ENCODE measurements at places on chromosomes 11 and 22. TPM values are rescaled to one million over a fixed set of nuclear protein-coding genes. Genes with fewer than 3 reads are reported as not detected.

Gene CTSW
- total RNA-seq, result not detected

Gene NKAPD1
- 39.0 TPM for total RNA-seq

Gene RASL10A
- total RNA-seq, result 1.6 TPM

Gene NFRKB
- total RNA-seq, result 19.8 TPM

Gene CRYBB3
- not detected for total RNA-seq
